ENCODE measurements at places on chromosomes 5 and 9.

DNA sequence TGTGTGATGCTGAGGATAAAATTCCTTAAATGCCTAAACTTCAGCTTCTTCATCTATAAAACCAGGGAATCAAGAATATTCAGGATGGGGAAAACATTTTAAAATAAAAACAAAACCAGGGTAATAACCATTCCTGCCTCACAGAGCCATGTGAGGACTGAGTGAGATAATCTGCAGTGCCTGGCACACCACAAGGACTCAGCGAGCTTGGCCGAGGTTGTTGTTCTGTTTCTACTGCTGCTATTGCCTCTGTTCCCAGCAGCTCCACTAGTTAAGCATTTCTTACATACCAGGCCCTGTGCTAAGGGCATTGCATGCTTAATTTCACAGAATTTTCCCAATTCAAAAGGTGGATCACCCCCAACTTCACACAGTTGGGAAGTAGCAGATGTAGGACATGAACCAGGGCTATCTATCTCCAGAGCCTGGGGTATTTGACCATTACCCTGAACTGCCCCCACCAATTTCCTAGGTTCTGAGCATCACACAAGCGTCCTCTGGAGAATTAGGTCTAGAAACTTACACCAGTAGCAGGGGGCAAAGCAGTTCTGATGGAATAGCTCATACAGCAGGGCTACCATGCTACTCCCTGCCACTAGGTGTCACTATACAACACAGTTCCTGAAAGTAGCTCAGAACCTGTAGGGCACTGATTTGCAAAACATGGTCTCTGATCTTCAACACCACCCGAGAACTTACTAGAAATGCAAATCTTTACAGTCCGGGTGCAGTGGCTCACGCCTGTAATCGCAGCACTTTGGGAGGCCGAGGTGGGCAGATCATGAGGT lies 74.3 kb downstream of the LRSAM1 start:
- DNase-seq = no peak

- DNase-seq = peak; percentile 87
These were observed at the start of gene SLIT3 for GRCh38 chr5:169300468-169301385. TSS of gene SLIT3 (minus strand) at chr5:169301139. CDS start at chr5:169300709, 430 bp downstream.

GRCh38 chr5:95797301-95797700 lies 25.2 kb downstream of the GLRX start:
- DNase-seq = no peak

- no peak for DNase-seq
These were observed 341.2 kb downstream of the TRIM32 start for GRCh38 chr9:117028103-117028858.

- DNase-seq = no peak
These were observed 64.3 kb downstream of the HABP4 start for GRCh38 chr9:96514108-96514799.

GRCh38 chr9:76302947-76303550 lies 91.2 kb downstream of the RFK start:
- DNase-seq = no peak

- DNase-seq = no peak
These were observed 2.0 kb upstream of the APBA1 start for GRCh38 chr9:69674112-69674685.

DNA sequence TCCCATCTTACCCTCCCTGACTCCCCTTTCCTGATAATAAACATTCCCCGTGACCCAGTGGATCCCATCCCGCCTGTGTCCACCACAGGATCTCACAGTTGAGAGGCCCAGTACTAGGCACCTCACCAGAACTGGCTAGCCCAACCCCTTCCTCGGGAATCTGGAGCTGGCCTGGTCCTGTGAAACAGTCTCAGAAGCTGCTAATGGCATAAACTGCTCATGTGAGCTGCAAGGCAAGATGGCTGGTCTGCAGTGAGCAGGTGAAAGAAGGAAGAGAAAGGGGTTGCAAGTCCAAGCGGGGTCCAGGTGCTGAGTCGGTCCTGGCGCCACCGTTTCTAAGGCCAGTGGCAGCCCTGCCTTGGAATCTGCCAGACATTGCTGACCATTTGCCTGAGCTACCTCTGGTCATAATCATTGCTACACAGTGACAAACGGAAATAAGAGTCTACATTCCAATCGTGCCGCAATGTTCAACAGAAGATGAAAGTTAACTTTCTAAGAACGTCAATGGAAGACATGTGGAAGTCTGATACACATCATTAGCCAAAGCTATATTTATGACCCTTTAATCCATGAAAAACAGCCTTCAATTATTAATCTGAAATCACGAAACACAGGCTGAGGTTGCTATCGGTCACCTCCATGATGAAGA lies 33.7 kb downstream of the DNAH5 start:
- DNase-seq = no peak

- DNase-seq = no peak
These were observed 23.8 kb downstream of the TMEM232 start for GRCh38 chr5:110702704-110703103.

GRCh38 chr5:163757344-163757743 lies 251.9 kb downstream of the MAT2B start:
- no peak for DNase-seq

DNA sequence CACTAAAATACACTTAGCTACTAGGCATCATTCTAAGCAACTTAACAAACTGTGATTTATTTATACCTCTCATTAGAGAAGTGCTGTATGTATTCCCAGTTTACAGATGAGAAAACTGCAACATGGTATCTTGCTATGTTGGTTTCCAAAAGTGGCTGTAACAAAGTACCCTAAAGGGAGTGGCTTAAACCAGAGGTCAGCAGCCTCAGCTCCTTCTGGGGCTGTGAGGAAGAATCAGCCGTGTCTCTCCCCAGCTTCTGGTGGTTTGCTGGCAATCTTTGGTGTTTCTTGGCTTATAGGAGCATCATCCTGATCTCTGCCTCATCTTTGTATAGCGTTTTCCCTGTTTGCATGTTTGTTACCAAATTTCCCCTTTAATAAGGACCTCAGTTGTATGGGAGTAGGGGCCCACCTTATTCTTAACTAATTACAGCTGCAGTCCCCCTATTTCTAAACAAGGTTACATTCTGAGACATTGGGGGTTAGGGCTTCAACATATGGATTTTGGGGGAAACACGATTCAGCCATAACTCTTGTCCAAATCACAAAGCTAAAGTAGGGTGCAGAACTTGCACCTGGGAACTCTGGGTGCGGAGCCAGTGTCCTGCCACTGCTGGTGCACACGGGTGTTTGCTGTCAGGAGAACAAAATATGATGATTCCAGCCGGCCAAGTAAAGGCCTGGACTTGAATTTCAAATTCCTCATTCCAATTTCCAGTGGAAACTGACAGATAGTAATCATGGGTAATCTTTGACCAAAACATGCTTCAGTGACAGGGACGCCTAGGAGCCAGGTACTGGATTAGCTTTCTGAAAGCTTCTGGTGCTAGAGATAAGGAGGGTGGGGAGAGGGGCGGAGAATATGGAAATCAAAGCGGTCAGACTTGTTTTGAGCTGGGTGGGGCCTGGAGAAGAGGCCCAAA lies 43.3 kb downstream of the RAI14 start:
- no peak for DNase-seq

- no peak for DNase-seq
These were observed 280.1 kb downstream of the FBXL17 start for GRCh38 chr5:108101821-108102220.

DNA sequence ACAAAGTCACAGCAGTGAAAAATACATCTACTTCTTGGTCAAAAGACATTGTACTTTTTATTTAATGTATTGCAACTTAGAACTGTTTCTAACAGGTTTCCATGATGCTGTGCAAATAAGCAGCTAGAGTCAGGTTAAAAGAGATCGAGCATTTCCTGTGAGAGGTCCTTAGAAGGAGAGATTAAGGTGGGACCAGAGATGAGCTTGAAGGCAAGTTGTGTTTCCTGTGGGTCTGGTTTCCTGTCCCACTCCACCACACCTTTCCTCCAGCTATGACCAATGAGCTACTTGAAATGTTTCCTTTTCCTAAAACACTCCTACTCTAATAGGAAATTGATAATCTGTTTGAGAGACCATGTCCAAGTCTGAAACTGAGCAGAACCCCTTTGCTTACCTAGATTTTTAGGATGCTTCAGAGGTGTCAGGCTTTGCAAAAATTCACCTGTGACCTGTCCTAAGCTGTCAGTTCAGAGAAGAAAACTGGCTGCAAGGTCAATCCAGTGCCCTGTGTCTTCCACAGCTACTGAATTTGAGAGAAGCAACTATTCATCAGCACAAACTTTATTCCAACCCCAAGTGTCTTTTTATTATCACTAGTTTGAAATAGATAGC lies 13.1 kb upstream of the RLN1 start:
- DNase-seq = no peak

GRCh38 chr5:22567983-22568382 lies 285.2 kb downstream of the CDH12 start:
- no peak for DNase-seq

DNA sequence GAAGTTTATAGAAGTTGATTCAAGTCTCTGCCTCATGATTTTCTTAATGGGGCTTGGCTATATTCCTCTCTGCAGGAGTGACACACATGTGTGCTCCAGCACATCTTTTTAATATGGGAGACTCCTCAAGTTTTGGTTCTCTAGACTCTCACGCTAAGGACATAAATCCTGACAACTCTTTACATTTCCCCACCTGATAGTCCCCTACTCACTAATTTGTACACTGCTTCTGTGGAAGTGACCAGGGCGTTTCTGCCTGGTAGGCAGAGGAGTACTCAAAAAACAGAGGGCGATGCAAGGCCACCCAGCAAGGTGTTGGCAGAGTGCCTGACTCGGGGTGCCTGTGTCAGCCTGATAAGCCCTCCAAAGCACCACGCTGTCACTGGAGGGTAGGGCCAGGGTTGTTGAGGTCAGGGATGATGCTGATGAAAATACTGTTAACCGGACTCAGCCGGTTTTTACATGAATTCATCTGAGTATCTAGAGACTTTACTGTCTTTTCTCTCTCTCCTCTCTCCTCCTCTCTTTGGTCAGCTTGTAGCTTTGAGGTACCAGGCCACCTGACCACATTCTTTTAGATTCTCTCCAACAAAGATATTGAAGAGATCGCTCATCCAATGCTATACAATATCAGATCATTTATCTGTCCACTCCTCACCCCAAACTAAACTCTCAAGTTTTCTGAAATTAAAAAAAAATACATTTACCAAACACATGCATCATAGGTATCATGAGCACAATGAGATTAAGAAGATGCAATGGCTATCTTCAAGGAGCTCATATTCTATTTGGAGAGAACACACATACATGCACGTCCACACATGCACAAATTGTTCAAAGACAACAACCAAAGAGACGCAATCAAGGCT lies 205.2 kb downstream of the PIK3R1 start:
- no peak for DNase-seq

DNA sequence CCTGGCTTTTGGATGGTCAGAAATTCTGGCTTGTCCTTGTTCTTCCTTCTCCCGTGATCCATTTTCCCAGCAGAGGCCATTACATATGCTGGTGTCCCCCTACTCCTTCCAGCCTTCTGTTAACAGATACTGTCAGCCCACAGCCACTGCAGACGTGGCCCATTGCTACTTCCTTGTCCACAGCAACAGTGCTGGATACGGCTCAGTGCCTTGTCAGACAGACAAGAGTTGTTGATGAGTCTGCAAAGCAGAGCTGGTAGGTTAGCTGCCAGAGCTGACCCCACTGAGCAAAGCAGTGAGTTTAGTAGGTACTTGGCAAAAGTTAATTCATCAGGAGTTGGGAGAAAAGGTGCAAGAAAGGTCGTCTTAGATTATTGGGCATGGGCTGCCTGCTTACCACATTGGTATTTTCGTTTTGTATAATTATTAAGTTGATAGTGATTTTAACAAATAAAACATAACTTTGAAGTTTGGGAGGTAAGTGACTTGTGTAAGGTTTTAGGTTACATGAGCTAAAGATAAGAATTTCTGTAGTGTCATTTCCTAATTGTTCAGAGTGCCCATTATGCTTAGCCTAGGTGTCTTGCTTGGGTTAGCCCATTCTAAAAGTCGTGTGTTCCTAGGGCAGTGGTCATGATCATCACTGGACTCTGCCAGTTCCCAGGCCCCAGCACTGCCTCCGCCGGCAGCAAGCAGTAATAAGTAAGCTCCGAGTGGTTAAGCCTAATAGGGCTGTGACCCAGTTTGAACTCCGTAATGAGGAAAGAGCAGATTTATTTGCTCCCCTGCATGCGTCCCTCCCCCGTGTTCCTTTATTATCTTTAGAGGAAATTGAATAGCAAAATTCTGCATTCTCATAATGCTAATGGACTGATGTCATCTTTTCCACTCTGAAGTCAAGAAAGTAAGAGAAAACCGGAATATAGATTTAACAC lies 292.0 kb downstream of the FANCC start:
- peak; percentile 41 for DNase-seq

DNA sequence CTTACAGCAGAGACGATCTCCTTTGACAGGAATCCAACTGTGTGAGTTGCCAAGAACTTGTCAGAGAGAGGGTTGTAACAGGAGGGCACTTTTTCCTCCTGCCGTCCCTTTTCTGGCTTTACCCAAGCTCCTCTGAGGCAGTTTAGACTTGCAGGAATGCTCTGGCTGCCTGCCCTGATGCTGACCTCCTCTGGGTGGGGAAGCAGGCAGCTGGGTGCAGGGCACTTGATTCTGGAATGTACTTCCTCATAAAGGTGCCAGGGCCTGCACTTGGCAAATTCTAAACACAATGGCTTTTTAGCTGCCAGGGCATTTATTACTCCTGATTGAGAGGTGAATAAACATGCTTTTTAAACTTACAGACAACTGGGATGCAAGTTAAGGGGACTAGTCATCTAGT lies 190.4 kb downstream of the EPB41L4A start:
- DNase-seq = no peak

GRCh38 chr5:110150199-110150598 lies 460.5 kb downstream of the MAN2A1 start:
- no peak for DNase-seq

DNA sequence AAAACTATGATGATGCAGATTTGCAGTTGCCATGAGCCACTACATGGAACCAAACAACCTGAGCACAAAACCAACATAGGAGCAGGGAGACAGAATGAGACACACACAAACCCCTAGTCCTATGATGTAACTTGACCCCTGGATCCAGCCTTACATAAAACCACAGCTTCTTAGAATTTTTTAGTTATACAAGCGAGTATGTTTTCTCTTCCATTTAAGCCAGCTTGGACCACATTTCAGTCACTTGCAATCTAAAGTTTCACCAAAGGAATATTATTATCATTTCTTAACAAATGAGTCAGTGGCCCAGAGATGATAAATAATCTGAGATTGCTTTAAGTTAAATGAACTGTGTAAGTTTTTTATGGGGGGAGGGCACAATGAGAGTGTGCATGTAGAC lies 6.8 kb downstream of the SPOCK1 start:
- no peak for DNase-seq

GRCh38 chr9:86679909-86680308 lies 267.4 kb downstream of the GAS1 start:
- DNase-seq = no peak

DNA sequence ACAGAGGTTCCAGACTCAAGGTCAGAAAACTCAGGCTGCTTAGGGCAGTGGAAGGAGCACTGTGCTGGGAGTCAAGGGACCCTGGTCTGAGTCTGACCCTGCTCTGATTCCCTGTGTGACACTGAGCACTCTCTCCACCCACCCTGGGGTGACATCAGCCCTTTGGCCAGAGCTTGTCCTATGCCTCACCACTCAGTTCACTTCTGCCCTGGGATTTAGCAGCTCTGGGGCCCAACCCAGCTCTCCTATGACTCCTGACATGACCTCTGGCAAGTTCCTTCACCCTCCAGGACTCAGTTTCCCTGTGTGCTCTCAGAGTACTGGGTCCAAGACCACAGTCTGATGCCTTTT lies 63.9 kb downstream of the FAM114A2 start:
- DNase-seq = no peak

GRCh38 chr9:126031116-126031515 lies 283.9 kb downstream of the PBX3 start:
- DNase-seq = no peak
